Activated CD4-positive, alpha-beta memory T cell treated with anti-CD3 and anti-CD28 coated beads for 36 hours (primary cell): ENCODE measurements at places on chromosomes 4 and X. TPM values are rescaled to one million over a fixed set of nuclear protein-coding genes. Genes with fewer than 3 reads are reported as not detected.

GRCh38 chr4:152962150-152962549 lies 26.0 kb downstream of the FHDC1 start:
- H3K27ac ChIP-seq, result no peak overlapping the region
- no peaks in the 10 kb centered on the region for H3K27me3 ChIP-seq
- H3K4me3 ChIP-seq, result no peak overlapping the region
- no peak for DNase-seq
- no peaks in the 10 kb centered on the region for H3K36me3 ChIP-seq
- H3K4me1 ChIP-seq, result no peaks in the 10 kb centered on the region

- H3K36me3 ChIP-seq, result no peaks in the 10 kb centered on the region
- no peak overlapping the region for H3K27ac ChIP-seq
- H3K27me3 ChIP-seq, result no peaks in the 10 kb centered on the region
- no peak for DNase-seq
These were observed 472.5 kb downstream of the PCDH10 start for GRCh38 chr4:133621628-133622027.

DNA sequence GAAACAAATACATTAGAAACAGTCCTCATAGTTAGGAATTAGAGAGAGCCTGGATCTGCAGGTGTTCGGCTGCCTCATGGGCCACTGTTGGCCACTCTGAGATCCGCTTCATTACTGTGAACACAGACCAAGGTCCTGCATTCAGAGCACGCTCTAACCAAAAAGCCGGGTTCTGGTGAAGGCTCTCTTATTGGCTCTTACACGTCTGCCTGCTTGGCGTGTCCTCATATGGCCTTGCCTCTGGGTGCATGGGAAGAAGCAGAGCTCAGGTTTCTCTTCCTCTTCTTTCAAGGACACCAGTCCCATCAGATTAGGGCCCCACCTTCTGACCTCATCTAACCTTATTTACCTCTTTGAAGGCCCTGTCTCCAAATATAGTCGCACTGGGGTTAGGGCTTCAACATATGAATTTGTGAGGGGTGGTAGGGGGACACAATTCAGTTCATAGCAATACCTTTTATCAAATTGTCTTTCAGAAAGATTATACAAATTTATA lies 37.1 kb upstream of the ELF2 start:
- no peak overlapping the region for H3K4me3 ChIP-seq
- no peaks in the 10 kb centered on the region for H3K27me3 ChIP-seq
- no peak overlapping the region for H3K27ac ChIP-seq
- no peaks in the 10 kb centered on the region for H3K36me3 ChIP-seq
- H3K4me1 ChIP-seq, result peaks cover 2% of the 10 kb centered on the region
- no peak for DNase-seq

GRCh38 chrX:136260776-136261175 lies 9.6 kb upstream of the MAP7D3 start:
- H3K36me3 ChIP-seq, result no peaks in the 10 kb centered on the region
- no peak for DNase-seq
- H3K4me1 ChIP-seq, result peaks cover 28% of the 10 kb centered on the region

GRCh38 chrX:129736491-129736890 lies 2.3 kb upstream of the XPNPEP2 start:
- peaks cover 18% of the 10 kb centered on the region for H3K4me1 ChIP-seq
- no peak overlapping the region for H3K4me3 ChIP-seq
- H3K27me3 ChIP-seq, result no peaks in the 10 kb centered on the region
- DNase-seq, result no peak
- H3K27ac ChIP-seq, result peak overlapping the region; percentile 3

Gene GUCY1B1
- 0.24 TPM for total RNA-seq

Gene TBX22
- total RNA-seq, result not detected
